ENCODE measurements at places on chromosomes 12 and 14.

DNA sequence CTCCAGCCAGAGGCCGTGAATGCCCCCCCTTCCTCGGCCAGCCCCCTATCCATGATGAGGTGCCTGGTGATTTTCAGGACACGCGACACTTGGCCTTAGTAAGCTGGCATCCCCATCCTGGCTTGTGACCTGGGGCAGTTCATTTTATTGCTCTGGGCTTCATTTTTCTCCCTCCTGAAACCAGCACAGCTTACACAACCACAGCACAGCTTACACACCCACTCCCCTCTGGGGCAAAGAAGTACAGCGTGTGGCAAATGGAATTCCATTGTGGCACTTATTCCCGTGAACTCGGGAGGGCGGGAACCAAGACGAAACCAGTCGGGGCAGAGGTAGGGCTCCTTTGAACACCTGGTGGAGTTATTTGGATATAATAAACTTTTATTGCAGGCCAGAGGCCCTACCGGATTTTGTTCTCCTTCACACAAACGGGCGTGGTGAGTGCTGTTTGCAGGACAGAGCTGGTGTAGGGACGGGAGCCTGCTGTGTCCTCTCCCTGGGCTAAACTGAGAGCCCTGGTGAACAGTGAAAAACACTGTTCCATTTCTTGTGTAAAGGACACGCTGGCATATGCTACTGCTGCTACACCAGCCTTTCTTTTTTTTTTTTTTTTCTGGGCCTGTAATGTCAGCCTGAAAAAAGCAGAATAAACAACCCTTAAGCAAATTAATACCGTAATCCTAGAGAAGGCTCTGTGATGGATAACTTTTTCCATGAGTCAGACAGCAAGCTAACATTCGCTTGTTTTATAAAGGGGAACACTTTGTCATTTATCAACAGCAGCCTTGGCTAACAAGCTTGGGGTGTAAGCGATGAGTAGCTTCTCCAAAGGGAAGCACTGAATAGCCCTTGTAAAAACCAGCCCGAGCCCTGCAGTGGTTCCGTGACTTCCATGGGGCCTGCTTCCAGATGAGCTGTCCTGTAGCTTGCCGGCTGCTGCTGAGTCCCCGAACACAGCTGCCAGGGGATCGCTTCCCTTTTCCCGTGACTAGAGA, 29.3 kb downstream of the CD9 start:
- no peak for DNase-seq

DNA sequence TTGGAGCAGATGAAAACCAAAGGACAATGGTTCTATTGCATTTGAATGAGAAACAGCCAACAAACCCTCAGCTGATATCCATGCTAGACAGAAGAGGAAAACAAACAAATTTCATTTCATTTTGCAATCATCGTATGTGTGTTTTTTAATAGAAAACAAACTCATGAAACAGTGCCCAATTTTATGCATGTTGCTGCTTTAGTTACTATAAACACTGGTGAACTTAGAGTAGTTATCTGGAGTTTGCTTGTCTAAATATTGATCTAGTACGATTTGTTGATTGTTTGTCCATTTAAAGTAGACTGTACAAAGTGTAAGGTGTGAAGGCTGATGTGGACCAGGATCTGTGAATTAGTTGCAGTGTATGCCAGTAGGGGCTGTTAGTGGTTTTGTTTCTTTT, 166.6 kb downstream of the KITLG start:
- no peak for DNase-seq

DNA sequence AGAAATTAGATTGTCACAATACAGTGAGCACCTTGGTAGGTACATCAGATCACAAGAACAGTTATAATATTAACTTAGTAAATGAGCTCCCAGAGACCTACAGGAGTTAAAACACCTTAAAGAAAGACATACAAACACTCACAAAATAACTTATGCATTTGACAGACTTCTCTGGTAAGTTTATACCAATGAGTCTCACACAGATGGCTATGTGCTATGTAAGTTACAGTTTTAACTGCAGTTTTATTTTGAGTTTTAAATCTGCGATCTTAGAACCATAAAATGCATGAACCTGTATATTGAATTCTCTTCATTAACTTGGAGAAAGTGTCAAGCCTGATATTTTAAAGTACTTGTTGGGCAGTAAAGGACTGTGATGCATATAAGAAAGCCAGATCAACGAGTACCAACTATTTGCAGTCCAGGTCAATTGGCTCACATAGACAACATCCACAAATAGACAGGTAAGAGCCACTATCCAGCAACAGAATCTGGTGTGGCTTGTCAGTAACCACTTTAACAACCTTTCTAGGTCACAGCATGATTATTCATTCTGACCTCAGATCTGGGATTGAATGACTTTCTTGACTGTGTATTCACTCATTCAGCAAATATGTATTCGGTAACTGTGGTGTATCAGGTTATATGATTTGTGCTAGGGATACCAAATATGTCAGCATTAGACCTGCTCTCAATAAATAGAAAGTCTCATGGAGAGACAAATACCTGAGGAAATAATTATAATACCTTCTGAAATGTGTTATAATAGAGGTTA, 856.6 kb upstream of the MGAT4C start:
- no peak for DNase-seq

DNA sequence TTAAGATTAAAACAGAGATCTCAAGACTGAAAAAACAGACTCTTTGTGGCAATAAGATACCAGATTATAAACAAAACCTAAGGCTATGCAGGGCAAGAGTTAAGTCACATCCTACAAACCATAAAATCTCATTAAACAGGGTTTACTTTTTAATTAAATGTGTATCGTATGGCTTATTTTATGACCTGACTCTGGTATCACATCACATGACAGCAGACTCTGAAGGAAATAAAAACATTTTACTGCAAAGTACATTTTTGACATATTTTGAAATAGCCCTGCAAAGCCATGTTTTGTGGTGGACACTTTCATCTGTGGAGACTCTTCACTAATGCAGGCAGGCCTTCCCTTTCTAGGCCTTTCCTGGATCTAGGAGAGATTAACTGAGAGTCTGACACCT, 327.6 kb upstream of the CLEC14A start:
- no peak for DNase-seq

Measured in activated naive CD8-positive, alpha-beta T cell treated with anti-CD3 and anti-CD28 coated beads, Interleukin-2, amount 10 ng/mL, durations not matched to agents 7 days and 5 days (primary cell).